Cardiac septum (tissue), 1 donor: ENCODE measurements at places on chromosomes 1 and 21. TPM values are rescaled to one million over a fixed set of nuclear protein-coding genes. Genes with fewer than 3 reads are reported as not detected.
A peak's percentile ranks its signal among the peaks of the same experiment; 100 is the strongest.

DNA sequence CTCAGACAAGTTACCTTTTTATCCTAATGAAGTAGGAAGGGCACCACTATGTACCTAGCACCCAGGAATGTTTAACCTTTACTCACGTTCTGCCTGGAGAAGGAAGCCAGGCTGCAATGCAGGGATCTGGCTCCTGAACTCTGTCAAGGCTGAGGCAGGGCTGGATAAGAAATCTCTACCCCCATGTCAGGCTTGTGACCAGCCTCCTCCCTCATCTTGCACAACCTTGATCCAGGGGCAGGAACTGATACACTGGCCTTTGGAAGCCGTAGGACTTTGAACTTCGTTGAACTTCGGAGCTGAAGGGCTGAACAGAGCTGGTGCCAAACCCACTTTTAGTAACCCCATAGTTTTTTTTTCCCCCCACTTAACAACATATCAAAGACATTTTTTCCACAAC, 8.0 kb upstream of the AKR1A1 start:
- no peak for DNase-seq

- no peak for DNase-seq
Measured at GRCh38 chr1:85047472-85048295, 616 bp downstream of the MCOLN3 start.

ADAMTS4 gene
- 24.0 TPM for total RNA-seq

GRCh38 chr1:41328001-41328615, 33.1 kb upstream of the FOXO6 start:
- DNase-seq: no peak

MTFR1L gene
- 187 TPM for total RNA-seq

PLA2G2D gene
- total RNA-seq: not detected

DNA sequence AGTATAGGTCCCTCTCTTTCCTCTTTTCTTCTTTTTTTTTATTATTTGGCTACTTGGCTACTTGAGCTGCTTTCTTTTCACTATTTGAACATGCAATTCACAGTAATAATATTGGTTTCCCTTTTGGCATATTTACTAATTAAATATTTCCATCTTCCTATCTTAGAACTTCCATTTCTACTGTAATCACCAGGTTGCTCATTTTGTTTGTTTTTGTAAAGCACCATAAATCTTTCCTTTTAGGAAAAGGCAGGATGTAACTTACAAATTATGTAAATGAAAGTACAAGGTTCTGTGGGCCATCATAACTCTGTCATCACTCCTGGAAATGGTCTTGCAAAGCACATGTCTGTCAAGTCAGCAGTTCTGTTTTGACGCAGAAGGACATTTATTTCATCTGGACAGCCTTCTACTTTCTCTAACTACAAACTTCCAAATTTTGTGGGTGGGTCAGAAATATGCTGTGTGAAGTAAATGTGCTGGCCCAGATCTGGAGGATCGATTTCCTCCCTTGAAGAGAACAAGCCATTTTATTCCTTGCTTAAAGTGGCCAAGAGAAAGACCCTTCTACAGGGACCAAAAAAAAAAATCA, 71.7 kb upstream of the TNFSF18 start:
- no peak for DNase-seq

DNA sequence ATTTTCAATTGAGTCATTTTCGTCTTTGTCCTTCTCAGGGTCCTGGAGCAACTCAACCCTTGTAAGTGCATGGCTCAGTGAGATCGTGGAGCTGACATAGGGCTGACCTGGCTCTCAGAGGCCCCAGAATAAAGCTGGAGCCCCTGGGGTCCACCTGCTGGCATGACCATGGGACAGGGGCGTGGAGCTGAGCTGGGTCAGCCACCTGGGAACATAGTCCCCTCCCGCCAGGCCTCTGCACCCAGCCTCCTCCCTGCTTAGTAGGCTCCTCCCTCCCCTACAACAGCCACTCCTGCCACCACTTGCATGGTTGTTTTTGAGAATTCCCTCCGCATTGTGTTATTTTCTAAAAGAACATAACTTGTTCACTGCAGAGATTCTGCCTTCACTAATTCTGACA, 3.1 kb upstream of the RIPK4 start:
- DNase-seq: no peak

GRCh38 chr1:245463392-245464165, 308.8 kb downstream of the KIF26B start:
- no peak for DNase-seq

- DNase-seq: no peak
Measured at GRCh38 chr1:56189946-56190805, 389.2 kb downstream of the PLPP3 start.

- peak; percentile 44 for DNase-seq
Measured at GRCh38 chr1:53583021-53583867, 124.0 kb downstream of the DMRTB1 start.

GRCh38 chr1:217090060-217090911, 367.1 kb upstream of the ESRRG start:
- DNase-seq: no peak

GRCh38 chr21:35400233-35400939, 351.3 kb upstream of the RUNX1 start:
- DNase-seq: no peak

DNA sequence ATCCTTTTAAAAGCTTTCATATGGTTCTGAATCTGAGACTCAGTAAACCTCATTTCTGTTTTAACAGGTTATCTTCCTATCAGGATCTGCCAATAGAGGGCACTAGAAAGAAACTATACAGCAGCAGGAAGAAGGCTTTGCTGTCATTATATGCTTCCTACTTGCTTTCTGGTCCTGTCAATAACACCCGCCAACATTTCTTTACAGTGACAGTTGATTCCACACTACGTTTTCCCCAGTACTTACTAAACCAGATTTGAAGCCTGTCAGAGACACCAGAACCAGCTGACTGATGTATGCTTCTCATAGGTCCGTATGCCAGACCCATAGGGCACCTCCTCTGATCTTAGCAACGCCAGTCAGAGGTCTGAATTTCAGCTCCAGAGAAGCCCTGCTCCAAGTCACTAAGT, 341.0 kb upstream of the NEGR1 start:
- DNase-seq: no peak

FCGR3B gene
- 8.4 TPM for total RNA-seq

DNA sequence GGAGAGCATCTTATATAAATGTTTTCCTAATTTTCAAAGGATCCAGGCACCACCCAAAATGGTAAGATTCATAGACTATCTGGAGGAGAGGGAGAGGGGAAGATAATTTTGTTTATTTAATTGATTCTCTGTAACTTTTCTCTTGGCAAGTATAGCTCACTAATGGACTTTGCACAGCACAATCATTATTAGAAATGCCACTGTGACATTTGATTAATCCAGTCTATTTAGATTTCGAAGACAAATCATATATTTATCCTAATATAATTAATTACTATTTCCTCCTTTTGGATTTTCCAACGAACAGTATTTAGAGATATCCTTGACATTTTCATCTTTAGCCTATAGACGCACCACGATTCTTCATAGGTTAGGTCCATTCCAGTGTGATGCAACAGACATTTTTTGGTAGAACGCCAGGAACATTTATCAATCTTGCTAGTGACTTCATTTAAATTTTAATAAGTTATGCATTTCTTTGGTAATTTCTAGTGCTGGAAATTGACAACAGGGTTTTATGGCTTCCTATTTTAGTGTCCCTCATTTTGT, 152.4 kb downstream of the GRIK1 start:
- DNase-seq: no peak

P3H1 gene
- total RNA-seq: 12.2 TPM

GRCh38 chr21:38303300-38303699, 46.5 kb downstream of the KCNJ15 start:
- no peak for DNase-seq

DNA sequence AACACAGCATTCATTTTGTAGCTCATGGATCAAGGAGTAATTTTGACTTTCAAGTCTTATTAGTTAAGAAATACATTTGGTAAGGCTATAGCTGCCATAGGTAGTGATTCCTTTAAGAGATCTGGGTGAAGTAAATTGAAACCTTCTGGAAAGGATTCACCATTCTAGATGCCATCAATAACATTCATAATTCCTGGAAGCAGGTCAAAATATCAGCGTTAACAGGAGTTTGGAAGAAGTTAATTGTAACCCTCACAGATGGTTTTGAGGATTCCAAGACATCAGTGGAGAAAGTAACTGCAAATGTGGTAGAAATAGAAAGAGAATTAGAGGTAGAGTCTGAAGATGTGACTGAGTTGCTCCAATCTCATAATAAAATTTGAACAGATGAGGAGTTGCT, 216.6 kb downstream of the GREM2 start:
- no peak for DNase-seq

DNA sequence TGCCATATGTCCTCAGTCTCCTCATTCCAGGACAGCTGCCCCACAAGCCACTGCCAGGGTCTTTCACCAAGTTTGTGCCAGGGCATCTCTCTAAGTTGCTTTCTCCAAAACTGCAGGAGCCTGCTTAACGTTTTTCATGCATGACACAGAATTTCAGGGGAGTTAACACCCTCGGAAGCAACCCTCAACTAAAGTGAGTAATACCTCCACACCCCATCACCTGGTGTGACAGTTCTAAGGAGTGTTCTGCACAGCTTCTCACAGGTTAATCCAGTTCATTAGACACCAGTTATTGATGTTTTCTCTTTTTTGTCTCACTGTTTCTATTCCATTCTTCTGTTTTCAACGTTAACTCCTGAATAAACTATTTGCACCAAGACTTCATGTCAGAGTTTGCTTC, 115.0 kb downstream of the BACH1 start:
- no peak for DNase-seq
